Panc1 (cell line): ENCODE measurements at places on chromosomes 7 and 10. TPM values are rescaled to one million over a fixed set of nuclear protein-coding genes. Genes with fewer than 3 reads are reported as not detected.

GRCh38 chr10:7033031-7033430 is 377.8 kb downstream of the SFMBT2 start:
- H3K36me3 ChIP-seq, result no peaks in the 10 kb centered on the region
- no peaks in the 10 kb centered on the region for H3K27me3 ChIP-seq
- no peak overlapping the region for H3K4me3 ChIP-seq
- no peaks in the 10 kb centered on the region for H3K4me1 ChIP-seq
- no peak for DNase-seq

DNA sequence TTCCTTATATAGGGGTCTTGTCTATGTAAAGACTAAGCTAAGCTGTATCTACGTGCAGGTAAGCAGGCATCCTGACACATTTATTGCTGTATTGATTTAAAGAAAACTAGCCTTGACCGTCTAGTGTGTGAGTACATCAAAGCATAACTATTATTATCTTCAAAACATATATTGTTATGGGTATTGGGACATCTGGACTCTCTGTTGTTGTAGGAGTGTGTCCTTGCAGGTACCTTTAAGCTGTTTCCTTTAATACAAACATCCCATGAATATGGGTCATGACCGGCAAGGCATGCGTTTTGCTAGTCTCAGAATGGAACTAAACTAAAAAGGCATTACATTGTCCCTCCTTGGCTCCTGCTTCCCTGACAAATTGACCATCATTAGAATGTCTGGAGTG is 35.1 kb upstream of the AKR1E2 start:
- no peak for DNase-seq
- no peaks in the 10 kb centered on the region for H3K4me1 ChIP-seq

DNA sequence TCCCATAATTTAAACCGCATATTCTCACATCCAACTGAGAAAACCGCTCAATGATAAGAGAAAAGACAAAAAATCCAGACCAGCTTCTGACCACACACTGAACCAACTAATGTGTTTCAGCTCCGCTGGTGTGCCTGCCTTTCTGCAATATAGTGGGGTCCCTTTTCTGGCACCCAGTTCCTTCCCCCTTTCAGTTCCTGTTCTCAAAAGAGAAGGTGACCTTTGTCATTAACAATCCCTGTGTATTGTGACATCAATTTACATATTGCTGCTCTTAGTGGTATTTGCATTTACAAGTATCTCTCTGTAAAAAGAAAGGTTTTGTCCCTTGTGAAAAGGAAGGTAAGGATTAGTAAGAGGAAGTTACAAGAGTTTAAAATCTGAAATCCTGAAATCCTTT is 1.4 kb downstream of the PPP1R17 start:
- peaks cover 7% of the 10 kb centered on the region for H3K27me3 ChIP-seq
- H3K4me1 ChIP-seq, result no peaks in the 10 kb centered on the region
- no peak overlapping the region for H3K27ac ChIP-seq
- no peak for DNase-seq
- no peaks in the 10 kb centered on the region for H3K36me3 ChIP-seq

DNA sequence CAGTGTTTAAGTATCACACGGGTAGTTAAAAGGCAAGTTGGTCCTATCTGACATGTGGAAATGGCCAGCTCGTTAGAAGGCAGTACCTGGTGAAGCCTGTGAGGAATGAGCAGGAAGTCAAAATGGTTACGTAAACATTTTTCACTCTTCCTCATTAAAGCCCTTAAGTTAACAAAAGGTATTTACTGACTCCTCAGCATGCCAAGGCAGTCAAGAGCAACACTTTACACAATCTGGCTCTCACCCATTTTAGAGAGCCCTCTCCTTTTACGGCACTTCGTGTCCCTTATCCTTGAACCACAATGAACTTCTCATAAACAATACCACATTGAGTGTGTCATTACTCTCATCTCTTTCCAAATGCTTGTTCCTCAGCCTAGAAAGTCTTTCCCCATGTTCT is 11.0 kb upstream of the RSBN1L start:
- H3K27me3 ChIP-seq, result no peaks in the 10 kb centered on the region
- H3K4me3 ChIP-seq, result no peak overlapping the region
- DNase-seq, result no peak
- H3K4me1 ChIP-seq, result no peaks in the 10 kb centered on the region
- H3K36me3 ChIP-seq, result no peaks in the 10 kb centered on the region; the same call in 1 of the 2 replicates

DNA sequence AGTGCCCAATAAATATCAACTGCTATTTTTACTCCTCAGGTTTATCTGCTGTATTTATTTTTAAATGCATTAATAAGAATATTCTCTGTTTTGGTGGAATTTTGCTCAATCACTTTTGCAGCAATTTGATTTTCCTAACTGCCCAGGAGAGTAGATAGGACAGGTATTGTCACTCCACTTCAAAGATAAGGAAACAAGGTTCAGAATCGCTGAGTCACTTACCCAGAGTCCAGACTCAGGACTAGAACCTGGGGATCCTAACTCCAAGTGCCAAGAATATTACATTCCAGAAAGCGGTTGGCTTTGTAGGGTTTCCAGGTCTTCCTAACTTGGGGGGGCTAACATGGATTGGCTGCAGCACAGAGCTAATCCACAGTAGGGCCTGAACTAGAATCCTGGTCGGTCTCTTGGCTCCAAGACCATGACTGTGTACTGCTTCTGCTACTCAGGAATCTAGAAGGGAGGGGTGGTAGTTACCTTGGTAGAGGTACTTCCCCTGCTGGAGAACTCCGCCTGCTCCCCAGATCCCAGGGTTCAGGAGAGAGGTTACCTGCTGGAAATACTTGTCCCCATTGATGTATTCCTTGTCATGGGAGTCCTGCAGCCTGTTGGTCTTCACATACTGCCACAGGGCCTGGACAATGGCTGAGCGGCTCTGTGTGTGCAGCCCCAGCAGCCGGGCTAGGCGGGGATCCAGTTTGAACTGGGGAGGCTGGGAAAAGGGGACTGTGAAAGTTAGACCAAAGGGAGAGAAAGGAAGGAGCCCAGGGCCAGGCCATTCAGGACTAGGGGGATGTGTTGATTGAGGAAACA is 7.3 kb downstream of the SMARCD3 start:
- DNase-seq, result no peak
- H3K4me1 ChIP-seq, result peaks cover 9% of the 10 kb centered on the region
- H3K4me3 ChIP-seq, result no peak overlapping the region

GRCh38 chr7:86969865-86970264 is 89.6 kb downstream of the ELAPOR2 start:
- no peaks in the 10 kb centered on the region for H3K4me1 ChIP-seq
- no peaks in the 10 kb centered on the region for H3K27me3 ChIP-seq
- no peak overlapping the region for H3K4me3 ChIP-seq
- H3K27ac ChIP-seq, result no peak overlapping the region
- DNase-seq, result no peak

The LRRC18 gene
- total RNA-seq, result not detected

The CLCN1 gene
- 0.15 TPM for total RNA-seq

GRCh38 chr10:17764142-17764541 is 12.1 kb downstream of the TMEM236 start:
- H3K4me3 ChIP-seq, result no peak overlapping the region
- no peaks in the 10 kb centered on the region for H3K4me1 ChIP-seq
- no peak overlapping the region for H3K27ac ChIP-seq
- no peaks in the 10 kb centered on the region for H3K27me3 ChIP-seq
- H3K36me3 ChIP-seq, result no peaks in the 10 kb centered on the region

The FKBP14 gene
- total RNA-seq, result 36.0 TPM

The STX1A gene
- 80.9 TPM for total RNA-seq

The TMEM140 gene
- total RNA-seq, result 3.2 TPM

DNA sequence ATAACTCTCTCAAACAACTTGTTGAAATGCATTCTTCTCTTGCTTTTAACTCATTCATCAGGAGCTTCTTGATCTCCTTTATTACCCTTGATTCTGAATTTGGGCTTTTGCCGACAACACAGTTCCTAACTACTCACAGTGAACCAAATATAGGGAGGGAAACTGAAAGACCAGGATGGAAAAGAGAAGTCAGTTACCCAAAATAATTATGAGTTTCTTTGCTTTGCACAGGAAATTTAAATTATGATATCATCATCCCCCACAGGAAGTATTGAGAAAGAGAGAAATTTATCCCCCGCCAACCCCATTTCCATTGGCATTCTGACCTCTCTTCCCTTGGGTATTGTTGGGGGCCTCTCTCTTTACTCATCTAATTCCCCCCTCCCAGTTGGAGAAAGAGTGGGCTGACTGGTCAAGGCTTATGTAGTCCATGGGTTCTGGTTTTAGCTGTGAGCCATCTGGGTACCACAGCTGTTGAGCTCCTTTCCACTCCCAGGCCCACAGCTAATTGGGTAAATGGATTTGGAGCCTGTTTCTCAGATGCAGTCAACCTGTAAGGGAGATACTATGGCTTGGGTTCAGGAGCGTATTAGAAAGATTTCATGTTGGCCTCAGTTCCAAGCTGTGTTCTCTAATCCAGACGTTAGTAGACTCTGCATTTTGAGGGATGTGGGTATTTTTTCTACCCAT is 109.0 kb downstream of the FZD1 start:
- no peak overlapping the region for H3K27ac ChIP-seq
- no peaks in the 10 kb centered on the region for H3K36me3 ChIP-seq
- no peak for DNase-seq
- H3K4me3 ChIP-seq, result no peak overlapping the region
- H3K4me1 ChIP-seq, result no peaks in the 10 kb centered on the region
- H3K27me3 ChIP-seq, result no peaks in the 10 kb centered on the region

DNA sequence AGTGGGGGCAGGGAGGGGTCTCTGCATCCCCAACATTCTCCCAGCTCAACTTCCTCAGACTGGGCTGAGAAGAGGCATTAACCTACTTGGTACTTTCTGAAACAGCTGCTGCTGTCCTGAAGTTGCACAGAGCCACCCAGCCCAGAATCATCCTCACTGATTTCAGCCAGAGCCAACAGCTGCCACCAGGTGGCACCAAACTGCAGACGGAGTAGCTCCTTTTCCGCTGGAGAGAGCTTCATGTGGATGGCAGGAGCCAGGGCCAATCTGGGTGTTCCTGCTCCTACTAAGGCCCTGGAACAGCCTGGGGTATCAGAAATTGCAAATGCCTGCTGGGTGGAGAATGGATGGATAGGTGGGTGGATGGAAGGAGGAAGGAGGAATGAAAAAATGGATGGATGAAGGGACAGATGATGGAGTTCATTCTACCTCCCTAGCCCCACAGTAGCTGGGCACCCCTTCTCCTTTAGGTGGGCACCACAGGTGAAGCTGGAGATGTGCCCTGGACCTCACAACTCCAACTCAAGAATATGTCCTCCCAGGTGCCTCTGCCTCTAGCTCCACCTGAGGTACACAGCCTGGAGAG is 11.8 kb upstream of the DRGX start:
- peak; percentile 51 for DNase-seq

GRCh38 chr7:98514211-98515031 is 102.7 kb upstream of the NPTX2 start:
- H3K4me1 ChIP-seq, result no peaks in the 10 kb centered on the region
- H3K36me3 ChIP-seq, result no peaks in the 10 kb centered on the region
- no peaks in the 10 kb centered on the region for H3K27me3 ChIP-seq
- H3K4me3 ChIP-seq, result no peak overlapping the region
- no peak overlapping the region for H3K27ac ChIP-seq

- no peaks in the 10 kb centered on the region for H3K4me1 ChIP-seq
- no peaks in the 10 kb centered on the region for H3K27me3 ChIP-seq
- no peak for DNase-seq
These were observed 28.8 kb upstream of the DIP2C start for GRCh38 chr10:718143-718700.

The KCNK18 gene
- not detected for total RNA-seq

GRCh38 chr7:159272739-159273138 is 128.1 kb upstream of the VIPR2 start:
- H3K27ac ChIP-seq, result no peak overlapping the region
- no peak for DNase-seq
- H3K4me1 ChIP-seq, result no peaks in the 10 kb centered on the region
- no peak overlapping the region for H3K4me3 ChIP-seq

GRCh38 chr7:33232632-33233145 is 103.3 kb downstream of the BBS9 start:
- H3K27me3 ChIP-seq, result no peaks in the 10 kb centered on the region
- no peak overlapping the region for H3K4me3 ChIP-seq
- no peaks in the 10 kb centered on the region for H3K36me3 ChIP-seq
- no peaks in the 10 kb centered on the region for H3K4me1 ChIP-seq
- no peak overlapping the region for H3K27ac ChIP-seq

GRCh38 chr7:48300301-48300700 is 129.0 kb downstream of the ABCA13 start:
- no peaks in the 10 kb centered on the region for H3K27me3 ChIP-seq
- no peak overlapping the region for H3K4me3 ChIP-seq
- H3K4me1 ChIP-seq, result no peaks in the 10 kb centered on the region
- H3K27ac ChIP-seq, result no peak overlapping the region

- H3K4me3 ChIP-seq, result no peak overlapping the region
- peaks cover 2% of the 10 kb centered on the region; the same call in 1 of the 2 replicates for H3K27me3 ChIP-seq
- H3K27ac ChIP-seq, result no peak overlapping the region
- no peak for DNase-seq
- H3K4me1 ChIP-seq, result no peaks in the 10 kb centered on the region
- no peaks in the 10 kb centered on the region for H3K36me3 ChIP-seq
These were observed 22.1 kb upstream of the PRKG1 start for GRCh38 chr10:51052163-51052562.

GRCh38 chr10:3226960-3227744 is 54.6 kb upstream of the PITRM1 start:
- no peaks in the 10 kb centered on the region for H3K27me3 ChIP-seq
- H3K27ac ChIP-seq, result peak overlapping the region; percentile 61
- H3K4me1 ChIP-seq, result peaks cover 14% of the 10 kb centered on the region
- H3K4me3 ChIP-seq, result no peak overlapping the region

DNA sequence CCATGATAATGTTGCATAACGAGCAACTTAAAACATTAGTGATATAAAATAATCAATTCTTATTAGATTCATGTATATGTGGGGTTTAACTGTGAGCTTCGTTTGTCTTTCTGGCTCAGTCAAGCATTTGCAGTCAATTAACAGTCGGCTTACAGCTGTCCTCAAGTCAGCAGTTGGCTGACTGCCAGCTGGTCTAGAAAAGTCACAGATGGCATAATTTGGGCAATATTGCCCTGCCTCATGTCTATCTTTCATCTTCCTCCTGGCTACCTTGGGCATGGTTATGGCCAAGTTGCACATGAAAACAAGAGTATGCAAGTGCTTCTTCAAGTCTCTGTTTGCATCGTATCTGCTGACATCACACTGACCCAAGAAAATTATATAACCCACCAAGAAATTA is 186.1 kb upstream of the ZWINT start:
- DNase-seq, result no peak
- H3K27ac ChIP-seq, result no peak overlapping the region
- no peaks in the 10 kb centered on the region for H3K27me3 ChIP-seq
- H3K4me3 ChIP-seq, result no peak overlapping the region
- no peaks in the 10 kb centered on the region for H3K36me3 ChIP-seq

GRCh38 chr10:52993109-52993508 is 220.5 kb upstream of the MBL2 start:
- no peak overlapping the region for H3K27ac ChIP-seq
- no peaks in the 10 kb centered on the region for H3K36me3 ChIP-seq
- no peaks in the 10 kb centered on the region for H3K4me1 ChIP-seq
- H3K27me3 ChIP-seq, result no peaks in the 10 kb centered on the region
- DNase-seq, result no peak
- H3K4me3 ChIP-seq, result no peak overlapping the region

The OPN1SW gene
- not detected for total RNA-seq

DNA sequence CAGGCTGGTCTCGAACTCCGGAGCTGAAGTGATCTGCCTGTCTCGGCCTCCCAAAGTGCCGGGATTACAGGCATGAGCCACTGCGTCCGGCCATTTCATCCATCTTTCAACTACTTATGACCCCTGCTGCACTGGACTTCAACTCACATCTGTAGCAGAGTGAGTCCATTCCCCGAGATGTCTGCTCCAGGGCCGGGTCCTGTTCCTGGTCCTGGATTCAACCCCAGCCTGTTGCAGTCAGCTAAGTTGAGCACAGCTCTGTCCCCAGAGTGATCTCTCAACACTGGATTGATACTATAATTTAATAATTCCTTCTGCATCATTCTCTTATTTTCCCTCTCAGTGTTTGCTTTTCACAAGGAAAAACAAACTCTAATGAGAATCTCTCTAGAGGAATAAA is 25.8 kb downstream of the PRTFDC1 start:
- no peak for DNase-seq
- no peak overlapping the region for H3K27ac ChIP-seq
- no peak overlapping the region for H3K4me3 ChIP-seq
- no peaks in the 10 kb centered on the region for H3K36me3 ChIP-seq
- H3K27me3 ChIP-seq, result no peaks in the 10 kb centered on the region
